ENCODE measurements at places on chromosomes 2 and 18.

DNA sequence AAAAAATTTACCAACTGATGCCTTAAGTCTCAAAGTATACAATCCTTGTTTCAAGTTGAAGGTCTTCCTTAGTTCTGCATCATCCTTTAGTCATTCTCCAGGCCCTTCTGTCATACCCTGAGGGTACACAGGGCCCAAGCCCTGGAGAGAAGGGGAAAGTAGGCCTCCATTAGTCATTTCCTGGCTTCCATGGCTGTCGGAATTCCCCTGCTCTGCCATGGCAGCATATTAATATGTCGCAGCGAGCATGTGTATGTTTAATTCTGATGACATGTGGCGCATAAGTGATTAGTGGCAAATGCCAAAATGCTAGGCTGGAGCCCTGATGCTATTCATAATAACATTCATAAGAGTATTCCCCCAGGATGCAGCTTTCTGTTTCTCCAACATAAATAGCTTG, 22.1 kb downstream of the GPR39 start:
- DNase-seq: peak; percentile 90

GRCh38 chr2:95728878-95729596, 137.2 kb downstream of the TRIM43 start:
- DNase-seq: peak; percentile 85

DNA sequence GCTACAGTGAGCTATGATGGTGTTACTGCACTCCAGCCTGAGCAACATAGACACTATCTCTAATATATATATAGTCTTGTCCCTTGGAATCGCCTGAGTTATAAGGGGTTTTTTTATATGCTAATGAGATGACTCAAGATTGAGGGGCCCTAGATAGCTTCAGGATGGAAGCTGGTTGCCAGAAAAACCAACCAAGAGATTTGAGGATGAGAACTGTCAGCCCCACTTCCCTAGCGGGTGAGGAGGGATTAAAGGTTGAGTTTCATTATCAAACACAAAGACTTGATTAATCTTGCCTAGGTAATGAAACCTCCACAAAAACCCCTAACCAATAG, 12.6 kb upstream of the GALM start:
- no peak for DNase-seq

DNA sequence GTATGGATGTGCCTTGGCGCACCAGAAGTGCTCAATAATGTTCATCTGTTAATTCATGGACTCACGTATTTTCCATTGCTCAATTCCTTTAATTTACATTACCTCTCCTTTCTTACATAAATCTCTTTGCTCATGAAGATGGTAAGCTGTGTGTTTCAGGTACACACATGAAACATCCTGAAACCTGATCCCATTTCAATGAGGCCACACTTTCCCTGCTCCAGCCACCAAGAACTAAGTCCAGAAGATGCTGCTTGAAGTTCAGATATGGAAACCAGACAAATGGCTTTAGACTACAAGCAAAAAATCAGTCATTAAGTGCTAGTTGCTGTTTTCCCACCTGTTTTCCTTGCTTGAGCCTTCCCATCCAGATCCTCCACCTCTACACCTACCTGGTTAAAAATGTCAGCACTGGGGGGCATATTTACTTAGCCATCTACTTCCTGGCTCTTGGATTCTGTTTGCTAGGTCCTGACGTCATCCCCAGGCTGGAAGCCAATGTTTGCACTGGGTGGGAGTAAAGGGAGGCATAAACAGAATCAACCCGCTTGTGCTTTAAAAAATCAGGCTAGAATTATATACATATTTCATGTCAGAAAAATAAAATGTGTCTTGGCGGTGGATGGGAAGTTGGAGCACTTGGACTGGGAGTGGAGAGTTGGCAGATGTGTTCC, 309.7 kb downstream of the OSR1 start:
- no peak for DNase-seq

GRCh38 chr2:175926272-175926671, 75.8 kb downstream of the LNPK start:
- DNase-seq: no peak

DNA sequence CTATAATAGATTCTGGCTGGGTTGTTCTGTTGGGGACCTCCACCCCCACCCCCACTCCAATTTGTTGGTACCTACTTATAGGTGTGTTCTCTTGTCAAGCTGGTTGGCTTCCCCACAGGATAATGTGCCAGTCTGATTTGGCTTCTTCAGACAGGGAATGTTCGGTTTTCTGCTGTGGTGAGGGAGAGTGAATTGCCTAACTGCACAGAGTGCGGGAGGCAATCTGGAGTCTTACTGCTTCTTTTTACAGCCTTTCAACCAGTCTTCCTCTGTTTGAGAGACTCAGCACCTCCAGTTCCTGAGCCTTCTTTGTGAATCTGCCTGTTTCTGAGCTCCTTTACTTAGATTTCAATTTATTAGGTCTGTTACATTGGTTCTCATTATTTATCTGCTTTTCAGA, 27.4 kb upstream of the SNORC start:
- no peak for DNase-seq

GRCh38 chr2:75100801-75101151, 98.5 kb downstream of the TACR1 start:
- no peak for DNase-seq

Measured in SW 1271 (cell line).